ENCODE measurements at places on chromosomes 6 and 20.

DNA sequence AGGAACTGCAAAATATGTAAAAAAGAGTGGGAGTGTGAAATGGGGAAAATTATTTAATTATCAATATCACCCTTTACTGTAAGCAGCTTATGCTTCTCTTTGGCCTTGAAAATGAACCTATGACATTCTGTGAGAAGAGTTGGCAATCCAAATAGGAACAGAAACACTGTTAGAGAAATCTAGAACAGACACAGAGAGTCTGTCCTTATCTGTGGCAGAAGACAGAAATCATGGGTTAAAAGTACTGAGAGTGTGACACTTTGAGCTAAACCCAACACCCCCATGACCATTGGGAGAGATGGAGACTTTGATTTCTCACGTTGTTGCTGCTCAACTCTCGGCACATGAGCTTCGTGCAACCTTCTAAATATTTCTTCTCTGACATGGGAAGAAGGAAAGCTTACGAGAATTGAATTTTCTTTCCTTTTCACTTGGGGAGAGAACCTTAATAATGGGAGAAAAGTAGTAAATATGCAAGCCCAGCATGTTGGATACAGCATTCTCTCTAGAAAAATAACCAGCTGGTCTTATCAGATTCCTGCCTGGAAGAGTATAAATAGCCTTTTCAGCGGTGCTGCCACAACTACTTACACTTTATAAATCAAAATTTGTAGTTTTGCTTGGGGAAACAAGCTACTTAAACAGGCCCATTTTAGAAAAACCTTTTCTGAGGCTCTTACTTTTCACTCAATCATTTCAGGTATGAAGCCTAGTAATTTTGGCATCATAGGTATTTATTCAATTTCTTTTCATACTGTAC, 49.4 kb upstream of the NOX3 start:
- DNase-seq, result no peak

- DNase-seq, result no peak
Observed at GRCh38 chr20:38000293-38000692, 33.0 kb downstream of the TTI1 start.

DNA sequence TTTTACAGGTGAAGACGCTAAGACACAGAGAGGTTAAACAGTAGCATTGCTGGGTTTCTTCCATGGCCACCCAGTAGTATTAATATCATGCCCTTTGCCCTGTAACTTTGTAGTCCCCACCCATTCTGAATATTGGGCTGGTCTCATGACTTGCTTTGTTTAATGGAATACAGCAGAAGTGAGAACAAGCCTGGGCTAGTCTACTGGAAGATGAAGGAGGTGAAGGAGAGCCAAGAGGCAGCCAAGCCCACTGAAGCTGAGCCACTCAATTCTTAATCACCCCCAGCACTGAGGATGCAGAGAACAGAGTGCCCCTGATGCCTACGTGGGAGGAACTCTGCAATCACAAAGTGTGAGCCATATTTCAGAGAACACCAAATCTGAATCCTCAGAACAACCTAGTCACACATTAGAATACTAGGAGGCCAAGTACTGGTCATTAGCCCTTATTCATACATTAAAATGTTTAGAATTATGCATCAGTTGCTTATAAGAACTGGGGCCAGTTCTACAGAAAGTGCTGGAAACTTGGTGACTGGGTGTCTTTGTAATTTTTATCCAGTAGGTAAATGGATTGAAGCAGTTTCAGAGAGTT, 270.1 kb upstream of the PRND start:
- peak; percentile 39 for DNase-seq

DNA sequence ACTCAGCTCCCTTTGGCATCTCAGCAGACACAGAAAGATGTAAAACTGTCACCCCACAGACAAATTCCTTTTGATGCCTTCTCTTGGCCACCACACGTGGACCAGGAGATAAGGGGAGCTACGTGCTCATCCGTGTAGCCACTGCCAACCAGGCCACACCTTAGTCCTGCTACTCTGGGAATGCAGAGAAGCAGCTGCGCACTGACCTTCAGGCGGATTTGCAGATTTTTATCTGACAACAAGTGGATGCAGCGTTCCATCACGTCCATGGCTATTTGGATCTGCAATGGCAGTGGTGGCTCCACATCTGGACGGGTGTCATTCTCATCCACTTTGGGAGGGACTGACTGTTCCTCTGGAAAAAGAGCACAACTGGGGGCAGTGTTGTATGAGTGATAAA, 30.8 kb downstream of the TTI1 start:
- no peak for DNase-seq

Data from fibroblast of mammary gland (primary cell).